ENCODE measurements at places on chromosomes 3 and 15.
A peak's percentile ranks its signal among the peaks of the same experiment; 100 is the strongest.

DNA sequence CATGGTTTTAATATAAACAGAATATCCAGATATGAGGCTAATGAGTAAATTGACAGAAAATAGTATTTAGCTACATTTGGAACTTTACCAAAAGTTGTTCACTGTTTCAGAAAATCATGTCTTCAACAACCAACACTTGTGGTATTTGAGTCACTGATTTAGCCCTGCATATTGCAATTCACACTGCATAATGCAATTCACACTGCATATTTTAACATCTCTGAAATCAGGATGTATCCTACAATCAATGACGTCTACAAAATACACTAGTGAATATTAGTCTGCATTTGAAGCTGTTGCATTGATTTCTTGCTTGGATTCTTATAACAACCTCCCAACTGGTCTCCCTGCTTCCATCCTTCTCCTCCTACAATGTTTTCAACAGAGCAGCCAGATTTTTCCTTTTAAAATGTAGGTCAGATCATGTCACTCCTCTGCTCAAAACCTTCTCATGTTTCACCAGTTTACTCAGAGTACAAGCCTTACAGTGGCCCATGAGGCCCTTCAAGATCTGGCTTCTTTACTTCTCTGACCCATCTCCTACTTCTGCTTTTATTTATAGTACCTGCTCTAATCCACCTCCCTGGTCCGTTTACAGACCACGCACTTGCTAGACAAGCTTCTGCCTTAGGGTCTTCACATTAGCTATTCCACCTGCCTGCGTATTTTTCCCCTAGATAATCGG is 11.4 kb upstream of the RAB11A start:
- no peak for DNase-seq

DNA sequence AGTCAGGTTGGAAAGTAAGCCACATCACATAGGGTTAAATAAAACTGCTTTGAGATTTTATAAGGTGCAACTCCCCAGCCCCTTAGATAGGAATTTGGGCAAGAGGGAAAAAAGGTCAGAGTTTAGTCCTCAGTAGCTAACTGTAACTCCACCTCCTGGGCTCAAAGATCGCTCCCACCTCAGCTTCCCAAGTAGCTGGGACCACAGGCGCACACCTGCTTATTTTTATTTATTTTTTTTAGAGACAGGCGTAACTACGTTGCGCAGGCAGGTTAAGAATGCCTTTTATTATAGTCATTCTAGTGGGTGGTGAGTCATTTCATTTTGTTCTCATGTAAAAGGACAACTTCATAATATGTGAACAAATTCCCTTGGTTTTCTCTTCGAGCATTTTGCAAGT is 14.7 kb downstream of the TM2D3 start:
- DNase-seq = no peak

- DNase-seq = no peak
Measured at GRCh38 chr3:179336345-179336929, 11.1 kb upstream of the MFN1 start.

DNA sequence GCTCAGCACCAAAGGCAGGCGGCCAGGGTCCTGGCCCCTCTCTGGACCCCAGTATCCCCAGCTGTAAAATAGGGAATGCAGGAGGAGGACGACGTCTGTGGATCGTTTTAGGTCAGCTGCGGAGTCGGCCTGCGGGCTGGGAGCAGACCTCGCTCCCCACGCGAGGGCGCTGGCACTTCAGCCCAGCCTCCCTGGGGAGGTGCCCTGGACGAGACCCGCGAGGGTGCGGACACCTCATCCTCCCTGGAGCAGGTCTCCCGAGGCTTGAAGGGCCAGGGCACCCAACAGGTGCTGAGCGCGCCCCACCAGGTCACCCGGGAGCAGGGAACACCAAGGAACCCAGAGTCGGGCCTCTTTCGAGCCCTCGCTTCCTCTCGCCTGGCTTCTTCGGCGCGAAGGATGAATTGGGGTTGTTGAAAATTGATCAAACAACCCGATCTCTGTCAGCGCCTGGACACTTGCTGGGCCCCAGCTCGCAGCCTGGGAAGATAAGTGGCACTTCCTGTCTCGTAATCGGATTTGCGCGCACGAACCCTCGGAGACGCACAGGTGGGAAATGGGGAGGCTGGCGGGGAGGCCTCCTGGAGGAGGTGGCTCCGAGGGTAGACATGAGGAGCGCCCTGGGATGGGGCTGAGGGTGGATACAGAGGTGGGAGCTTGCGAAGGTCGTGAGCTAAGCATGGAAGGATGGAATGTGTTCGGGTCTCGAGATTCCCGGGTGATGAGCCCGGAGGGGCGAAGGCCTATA is 588 bp upstream of the VIPR1 start:
- DNase-seq = peak; percentile 57

DNA sequence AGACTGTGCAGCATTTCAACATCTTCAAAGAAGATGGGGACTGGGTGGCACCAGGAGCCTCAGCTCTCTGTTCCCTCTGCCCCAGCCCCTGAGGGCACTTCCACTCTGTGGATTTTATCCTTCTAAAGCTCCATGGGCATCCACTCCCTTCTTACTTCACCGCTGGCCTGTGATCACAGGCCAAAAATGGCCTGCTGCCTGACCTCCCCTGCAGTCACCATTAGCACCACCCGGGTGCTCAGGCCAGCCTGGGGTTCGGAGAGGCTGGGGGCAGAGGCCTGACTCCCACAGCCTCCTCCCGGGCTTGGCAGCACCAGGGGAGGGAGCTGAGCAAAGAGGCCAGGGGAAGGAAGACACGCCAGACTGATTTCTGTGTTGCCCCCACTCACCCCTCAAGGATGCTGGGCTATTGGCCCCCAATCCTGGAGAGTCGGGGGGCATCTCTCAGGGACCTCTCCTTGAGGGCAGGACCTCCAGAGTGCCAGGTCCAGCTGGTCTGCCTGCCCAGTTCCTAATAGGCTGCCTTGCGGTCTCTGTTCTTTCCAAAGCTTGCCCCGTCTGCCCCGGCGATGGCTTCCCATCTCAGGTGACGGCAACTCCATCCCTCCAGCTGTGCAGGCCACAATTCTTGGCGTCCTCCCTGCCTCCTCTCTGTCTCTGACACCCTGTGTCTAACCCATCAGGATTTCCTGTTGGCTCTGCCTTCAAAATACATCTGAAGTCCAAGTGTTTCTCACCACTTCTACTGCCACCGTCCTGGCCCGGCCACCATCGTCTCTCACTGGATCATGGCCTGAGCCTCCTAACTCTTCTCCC is 67.1 kb downstream of the EXOG start:
- no peak for DNase-seq

DNA sequence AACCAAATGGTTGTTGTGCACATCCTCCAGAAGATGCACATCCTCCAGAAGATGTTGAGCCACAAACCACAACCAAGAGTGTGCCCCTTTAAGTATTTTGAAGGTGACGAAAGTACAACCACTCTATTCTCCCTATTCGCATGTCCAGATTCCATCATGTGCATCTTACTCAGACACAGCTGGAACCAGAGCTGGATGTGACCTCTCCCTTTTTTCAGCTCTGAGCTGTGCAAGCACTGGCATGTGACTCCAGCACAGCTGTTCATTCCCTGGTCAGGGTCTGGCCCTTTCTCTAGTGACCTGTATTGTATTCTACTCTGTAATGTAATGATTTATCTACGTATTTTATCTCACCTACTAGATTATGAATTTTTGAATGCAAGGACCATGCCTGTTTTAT is 29.3 kb upstream of the DLG1 start:
- no peak for DNase-seq

DNA sequence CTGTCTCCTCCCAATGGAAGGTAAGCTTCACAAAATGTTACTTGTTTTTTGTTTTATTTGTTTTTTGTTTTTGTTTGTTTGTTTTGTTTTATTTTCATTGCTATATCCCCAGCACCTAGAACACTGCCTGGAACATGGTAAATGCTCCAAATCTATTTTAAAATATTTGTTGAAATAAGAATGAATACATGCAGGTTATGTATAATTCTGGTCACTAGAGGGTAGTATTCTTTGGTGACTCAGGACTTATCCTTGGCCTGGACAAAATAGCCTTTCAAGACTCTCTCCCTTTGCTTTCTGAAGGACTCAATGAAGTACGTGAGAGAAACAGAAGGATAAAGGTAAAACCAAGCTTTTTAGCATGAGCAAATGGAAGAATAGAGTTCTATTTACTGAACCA is 46.9 kb upstream of the PPP2R3A start:
- no peak for DNase-seq

DNA sequence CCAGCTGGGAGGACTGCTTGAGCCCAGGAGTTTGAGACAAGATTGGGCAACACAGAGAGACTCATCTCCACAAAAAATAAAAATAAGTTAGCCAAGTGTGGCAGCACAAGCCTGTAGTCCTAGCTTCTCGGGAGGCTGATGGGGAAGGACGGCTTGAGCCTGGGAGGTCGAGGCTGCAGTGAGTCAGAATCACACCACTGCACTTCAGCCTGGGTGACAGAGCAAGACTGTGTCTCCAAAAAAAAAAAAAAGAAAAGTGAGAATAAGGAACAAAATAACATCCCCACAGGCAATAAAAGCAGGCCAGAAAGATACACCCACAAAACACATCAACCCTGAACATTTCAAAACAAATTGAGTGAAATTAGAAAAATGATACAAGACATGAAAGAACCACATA is 48.7 kb upstream of the OCA2 start:
- no peak for DNase-seq

GRCh38 chr3:150603980-150604319 is 829 bp downstream of the SELENOT start:
- no peak for DNase-seq

GRCh38 chr15:31660816-31661215 is 334.2 kb downstream of the KLF13 start:
- no peak for DNase-seq

- no peak for DNase-seq
Measured at GRCh38 chr15:85274315-85275050, 105.9 kb upstream of the AKAP13 start.

DNA sequence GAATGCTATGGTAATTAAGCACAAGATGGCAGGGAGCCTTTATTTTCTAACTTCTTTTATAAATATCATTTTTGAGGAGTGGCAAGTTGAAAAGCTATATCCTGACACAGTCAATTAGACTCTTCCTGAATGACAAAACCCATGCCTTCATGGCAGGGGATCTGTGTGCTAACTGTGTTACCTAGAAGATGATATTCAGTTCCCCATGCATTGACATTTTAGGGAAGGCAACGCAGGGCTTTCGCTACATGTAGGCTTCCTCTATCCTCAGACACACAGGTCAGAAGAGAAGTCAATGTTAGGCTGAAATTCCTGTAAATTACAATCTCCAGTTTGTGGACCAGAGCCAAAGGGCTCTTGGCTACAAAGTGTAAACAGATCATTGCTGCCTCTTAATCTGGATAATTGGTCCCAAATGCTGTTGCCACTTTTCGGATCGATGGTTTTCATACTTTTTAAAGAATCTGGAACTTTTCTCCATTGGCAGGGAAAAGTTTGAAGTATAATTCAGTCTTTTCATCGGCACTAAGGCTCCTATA is 22.6 kb upstream of the NR2F2 start:
- no peak for DNase-seq

- DNase-seq = no peak
Measured at GRCh38 chr15:33405096-33405495, 94.3 kb downstream of the RYR3 start.

DNA sequence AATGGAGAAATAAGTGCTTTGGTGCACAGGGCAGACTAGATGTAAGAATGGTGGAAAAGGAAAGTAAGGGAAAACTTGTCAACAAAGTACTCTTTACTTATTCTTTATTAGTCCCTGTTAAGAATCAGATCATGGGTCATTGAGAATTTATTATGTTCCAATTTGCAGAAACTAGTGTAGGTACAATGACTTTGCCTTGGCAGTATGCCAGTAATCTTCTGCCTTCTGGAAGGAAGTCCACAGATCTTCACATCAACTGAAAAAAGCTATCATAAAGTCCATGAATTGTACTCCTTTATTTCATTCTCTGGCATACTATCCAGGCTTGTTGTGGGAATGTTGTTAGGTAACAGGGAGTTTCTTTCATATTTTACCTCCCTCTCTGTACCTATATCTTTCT is 88.2 kb upstream of the FLNB start:
- no peak for DNase-seq

DNA sequence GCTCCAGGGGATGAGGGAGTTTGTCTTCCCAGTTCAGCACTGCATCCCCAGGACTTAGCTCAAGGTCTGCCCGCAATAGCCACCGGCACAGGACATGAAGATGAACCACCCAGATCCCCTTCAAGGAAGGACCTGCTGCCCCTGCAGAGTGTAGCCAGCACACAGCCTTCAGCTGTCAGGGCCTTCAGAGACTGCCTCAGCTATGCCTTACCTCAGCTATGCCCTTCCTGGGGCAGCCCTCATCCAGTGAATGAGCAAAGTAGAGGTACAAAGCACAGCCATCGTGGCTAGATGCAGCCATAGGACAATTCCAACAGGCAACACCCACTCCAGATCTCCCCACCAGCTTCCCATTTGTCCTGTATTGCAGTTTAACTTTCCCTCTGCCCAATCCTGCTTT is 291.2 kb upstream of the STT3B start:
- no peak for DNase-seq

GRCh38 chr3:102057781-102058421 is 208.6 kb downstream of the NFKBIZ start:
- peak; percentile 17 for DNase-seq

GRCh38 chr3:138043266-138044029 is 33.5 kb downstream of the CLDN18 start:
- DNase-seq = no peak

- DNase-seq = no peak
Measured at GRCh38 chr3:144114767-144115166, 143.1 kb downstream of the DIPK2A start.

GRCh38 chr3:27311400-27311799 is 57.8 kb downstream of the NEK10 start:
- no peak for DNase-seq

DNA sequence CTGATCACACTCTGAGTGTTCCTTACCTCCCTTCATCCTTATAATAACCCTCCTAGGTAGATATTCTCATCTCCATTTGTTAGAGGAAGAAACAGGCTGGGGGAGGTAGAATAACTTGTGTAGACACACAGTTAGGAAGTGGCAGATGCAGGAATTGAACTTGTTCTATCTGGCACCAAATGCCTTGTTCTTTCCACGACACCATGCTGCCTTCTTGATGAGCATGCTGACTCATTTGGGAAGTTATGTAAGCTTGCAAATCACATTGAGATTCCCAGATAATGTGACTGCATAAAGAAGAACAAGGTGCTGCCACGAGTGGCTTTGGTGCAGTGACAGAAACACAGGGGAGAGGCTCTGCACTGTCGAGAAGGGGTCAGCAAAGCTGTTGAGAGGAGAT is 27.5 kb upstream of the NDUFB4 start:
- no peak for DNase-seq

GRCh38 chr15:40029979-40030893 is 8.7 kb downstream of the SRP14 start:
- no peak for DNase-seq

GRCh38 chr3:127274200-127274760 is 13.6 kb downstream of the PRR20G start:
- no peak for DNase-seq

DNA sequence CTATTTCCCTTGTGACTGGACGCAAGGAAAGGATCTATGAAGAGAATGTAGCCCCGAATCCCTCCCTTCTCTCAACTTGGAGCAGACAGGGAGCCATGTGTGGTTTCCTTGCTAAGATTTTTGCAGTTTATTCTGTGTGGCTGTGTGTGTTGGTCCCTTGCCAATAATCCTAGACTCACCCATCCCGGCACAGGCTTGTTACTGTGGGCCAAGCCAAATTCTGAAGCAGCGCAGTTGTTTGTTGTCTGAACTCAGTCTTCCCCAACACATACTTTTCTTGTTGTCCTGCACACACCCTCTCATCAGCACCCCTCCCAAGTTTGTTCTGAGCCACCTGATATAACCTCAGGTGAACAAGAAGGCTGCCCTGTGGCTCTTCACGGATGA is 193.3 kb upstream of the CTDSPL start:
- DNase-seq = no peak
